ENCODE measurements at places on chromosomes 3 and 15.

GRCh38 chr3:63807961-63808565 lies 11.0 kb upstream of the C3orf49 start:
- peak; percentile 48 for DNase-seq

- no peak for DNase-seq
These were observed 59.9 kb upstream of the DGKG start for GRCh38 chr3:186421946-186422345.

DNA sequence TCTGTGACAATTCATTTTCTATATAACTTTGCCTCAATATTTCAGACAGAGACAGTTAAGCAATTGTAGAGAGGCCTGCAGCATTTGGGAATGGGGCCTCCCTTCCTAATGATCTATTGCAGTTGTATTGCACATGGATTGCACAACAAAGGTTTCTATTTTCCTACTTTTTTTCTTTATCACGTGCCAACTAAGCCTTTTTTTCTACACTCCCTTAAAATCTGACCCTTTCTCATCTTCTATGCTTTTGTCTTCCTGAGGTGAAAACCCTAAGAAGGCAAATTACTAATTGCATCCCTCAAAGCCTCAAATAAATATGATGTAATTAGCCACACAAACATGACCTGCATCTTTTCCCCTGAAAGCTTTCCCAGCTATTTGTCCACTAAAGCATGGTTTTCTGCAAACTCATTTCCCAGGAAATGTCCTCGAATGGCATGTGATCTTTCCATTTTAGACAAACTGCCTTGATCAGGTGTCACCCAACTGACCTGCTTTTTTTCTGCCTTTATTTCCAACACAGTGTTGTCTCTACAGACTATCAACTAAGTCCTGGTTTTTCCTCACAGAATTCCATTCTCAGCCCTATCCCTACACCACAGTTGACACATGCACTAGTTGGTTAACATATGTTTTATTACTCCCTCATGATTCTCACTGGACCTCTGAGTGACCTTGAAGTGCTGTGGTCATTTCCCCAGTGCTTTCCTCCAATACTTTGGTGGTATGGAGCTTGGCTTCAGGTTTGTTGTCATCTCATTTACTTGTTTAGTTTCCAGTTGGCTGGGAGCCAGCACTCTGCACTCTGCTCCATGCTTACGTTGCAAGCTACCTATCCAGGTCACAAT lies 31.9 kb upstream of the TSC22D2 start:
- peak; percentile 6 for DNase-seq

DNA sequence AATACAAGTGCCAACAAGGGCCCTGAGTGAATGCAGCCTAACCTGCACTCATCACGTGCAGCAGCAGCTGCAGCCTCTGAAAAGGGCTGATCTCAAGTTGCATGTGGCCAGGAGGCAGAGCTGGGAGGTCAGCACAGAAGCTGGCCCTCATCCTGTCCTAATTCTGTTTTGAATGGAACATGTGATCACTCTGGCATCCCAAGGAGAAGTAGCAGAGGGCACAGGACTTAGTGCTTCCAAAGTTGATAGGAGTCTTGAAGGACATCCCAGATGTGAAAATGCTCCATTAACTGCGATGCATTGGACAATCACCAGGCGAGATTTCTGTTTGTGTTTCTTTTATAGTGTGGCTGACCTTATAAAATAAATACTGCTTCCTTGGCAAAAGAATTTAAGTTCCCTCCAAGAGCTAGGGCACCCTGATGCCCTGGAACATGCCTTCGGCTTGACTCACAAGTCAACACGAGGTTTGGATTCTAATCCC lies 31.6 kb upstream of the STAG1 start:
- no peak for DNase-seq

GRCh38 chr3:83523470-83524073 lies 1435.2 kb upstream of the CADM2 start:
- peak; percentile 79 for DNase-seq

GRCh38 chr3:155102329-155102728 lies 22.2 kb downstream of the MME start:
- no peak for DNase-seq

GRCh38 chr3:42169579-42170120 lies 78.5 kb downstream of the TRAK1 start:
- peak; percentile 49 for DNase-seq

GRCh38 chr3:46934498-46935167 lies 41.9 kb downstream of the CCDC12 start:
- DNase-seq, result peak; percentile 59

GRCh38 chr3:122365073-122365472 lies 18.0 kb downstream of the MIX23 start:
- no peak for DNase-seq

DNA sequence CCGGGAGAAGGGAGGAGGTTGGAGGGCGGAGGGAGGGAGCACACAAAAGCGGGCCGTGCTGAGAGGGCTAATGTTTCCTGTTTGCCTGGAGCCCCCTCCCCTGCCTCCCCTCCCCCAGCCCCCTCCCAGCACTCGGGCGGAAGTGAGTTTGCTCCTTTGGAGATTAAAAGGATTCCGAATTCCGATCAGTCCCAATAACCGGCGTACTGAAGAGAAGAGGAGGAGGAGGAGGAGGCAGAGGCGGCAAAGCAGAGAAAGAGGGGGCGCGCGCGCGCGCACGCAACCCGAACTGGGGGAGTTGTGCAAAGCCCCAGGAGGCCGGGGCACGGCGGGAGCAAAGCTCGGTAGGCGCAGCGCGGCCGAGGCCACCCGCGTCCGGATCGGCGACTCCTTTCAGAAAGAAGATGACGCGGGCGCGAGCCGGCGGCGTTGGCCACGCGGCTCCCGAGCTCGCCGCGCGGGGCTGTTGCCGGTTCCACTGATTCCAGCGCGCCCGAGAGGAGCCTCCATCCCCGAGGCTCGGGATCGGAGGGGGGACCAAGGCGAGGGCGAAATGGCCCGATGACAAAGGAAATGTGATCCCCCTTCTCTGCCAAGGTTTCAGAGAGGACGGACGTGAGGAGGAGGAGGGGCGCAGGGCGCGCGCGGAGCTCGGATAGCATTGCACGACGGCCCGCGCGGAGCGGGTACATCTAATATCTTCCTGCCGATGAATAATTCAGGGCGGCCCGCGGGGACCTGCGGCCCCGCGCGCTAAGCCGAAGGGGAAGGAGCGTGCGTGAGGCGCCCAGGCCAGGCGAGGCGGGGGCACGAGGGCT lies 1.1 kb upstream of the TRIM71 start:
- peak; percentile 45 for DNase-seq

DNA sequence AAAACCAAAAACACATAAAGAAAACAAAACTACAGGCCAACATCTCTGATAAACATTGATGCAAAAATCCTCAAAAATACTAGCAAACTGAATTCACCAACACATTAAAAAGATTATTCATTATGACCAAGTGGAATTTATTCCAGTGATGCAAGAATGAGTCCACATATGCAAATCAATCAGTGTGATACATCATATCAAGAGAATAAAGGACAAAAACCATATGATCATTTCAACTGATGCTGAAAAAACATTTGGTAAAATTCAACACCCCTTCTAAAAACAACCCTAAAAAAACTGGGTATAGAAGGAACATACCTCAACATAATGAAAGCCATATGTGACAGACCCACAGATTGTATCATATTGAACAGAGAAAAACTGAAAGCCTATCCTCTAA lies 265.6 kb upstream of the DCBLD2 start:
- no peak for DNase-seq

DNA sequence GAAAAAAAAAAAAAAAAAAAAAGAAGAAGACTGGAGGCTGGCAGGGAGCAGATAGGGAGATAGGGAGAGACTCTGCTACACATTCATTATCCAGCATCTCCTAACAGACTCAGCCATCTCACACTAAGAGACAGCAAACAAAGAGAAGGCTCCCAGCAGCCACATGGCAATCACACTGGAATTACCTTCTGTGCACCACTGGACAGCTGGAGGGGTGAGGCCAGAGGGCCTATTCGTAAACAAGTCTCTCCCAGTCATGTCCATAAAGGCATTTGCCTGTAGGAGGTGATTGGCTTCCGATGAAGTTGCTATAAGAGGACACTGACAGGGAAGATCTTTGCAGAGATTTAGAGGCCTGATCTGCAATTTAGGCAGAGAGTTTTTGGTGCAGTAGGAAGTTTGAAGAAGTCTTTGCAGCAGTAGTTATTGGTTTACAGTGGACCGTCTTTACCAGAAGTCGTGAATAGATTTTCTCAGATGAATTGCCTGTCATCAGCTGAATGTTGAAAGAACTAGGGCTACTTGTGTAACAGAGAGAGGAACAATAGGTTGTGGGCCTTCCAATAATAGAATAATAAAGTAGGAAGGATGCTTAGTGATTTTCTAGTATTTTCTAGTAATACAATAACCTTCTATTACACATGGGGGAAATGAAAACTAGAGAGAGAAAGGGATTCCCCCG lies 89.7 kb downstream of the TP63 start:
- no peak for DNase-seq

- peak; percentile 18 for DNase-seq
These were observed 76.0 kb upstream of the HACD2 start for GRCh38 chr3:123660900-123661299.

DNA sequence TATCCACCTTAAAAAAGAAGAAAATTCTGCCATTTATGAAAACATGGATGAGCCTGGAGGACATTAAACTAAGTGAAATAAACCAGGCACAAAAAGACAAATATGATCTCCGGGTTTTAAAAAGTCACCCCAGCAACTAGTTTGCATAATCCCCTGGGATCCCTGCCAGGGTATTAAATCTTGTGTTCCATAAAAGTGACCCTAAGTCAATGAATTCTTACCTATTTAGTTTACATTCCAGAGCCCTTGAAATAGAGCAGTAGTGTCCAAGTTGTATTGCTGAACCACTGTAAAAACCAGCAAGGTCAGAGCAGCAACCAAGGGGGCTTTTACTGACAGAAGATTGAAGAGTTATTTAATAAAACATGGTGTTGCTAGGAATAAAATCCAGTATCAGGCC lies 716.8 kb upstream of the BCHE start:
- DNase-seq, result no peak

GRCh38 chr15:75076277-75076676 lies 52.9 kb downstream of the PPCDC start:
- no peak for DNase-seq

DNA sequence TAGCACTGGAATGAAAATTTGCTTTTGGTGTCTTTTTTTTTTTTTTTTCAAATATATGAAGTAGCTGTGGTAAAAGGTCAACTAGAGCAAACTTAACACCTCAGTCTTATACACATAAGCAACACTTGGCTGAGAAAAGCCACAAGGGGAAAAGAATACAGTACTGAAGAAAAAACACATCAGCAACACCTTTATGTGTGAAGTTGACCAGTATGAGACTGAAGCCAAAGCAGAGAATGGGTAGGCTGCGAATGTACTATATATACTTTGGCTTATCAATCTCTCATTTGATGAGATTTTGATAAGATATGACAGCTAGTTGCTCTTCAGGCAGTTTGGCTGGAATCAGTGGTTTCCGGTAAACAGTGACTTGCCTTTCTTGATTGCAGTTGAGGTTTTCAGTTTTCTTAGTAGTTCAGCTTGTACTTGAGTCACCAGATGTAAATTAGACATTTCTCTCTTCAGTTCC lies 22.0 kb upstream of the ZCWPW2 start:
- peak; percentile 73 for DNase-seq

DNA sequence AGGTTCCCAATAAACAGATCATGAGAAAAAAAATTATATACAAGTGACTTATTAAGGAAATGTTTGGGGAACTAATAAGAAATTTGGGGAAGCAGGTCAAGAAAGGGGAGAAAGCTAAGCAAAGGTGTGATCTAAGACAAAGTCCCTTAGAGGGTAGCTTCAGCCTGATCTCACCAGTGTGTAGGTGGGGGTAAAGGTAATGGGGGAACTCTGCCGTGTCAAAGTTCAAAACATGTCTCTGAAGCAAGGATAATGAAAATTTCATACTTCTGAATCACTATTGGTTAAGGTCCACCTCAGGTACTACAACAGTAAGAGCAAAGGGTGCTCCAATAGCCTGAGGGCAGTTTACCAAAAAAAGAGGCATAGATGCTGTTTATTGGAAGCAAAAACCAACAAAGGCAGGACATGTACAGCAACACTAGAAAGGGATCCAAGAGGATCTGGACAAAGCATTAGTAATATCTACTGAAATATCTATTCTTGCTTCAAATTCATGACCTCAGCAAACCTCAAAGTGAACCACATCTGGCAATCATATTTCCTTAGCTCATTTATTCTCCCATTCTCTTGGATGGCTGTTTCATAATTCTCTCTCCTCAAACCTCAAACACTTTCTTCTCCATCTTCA lies 6.9 kb downstream of the ACAD11 start:
- no peak for DNase-seq

- no peak for DNase-seq
These were observed 49.6 kb downstream of the NPTN start for GRCh38 chr15:73583544-73583943.

- no peak for DNase-seq
These were observed 575.5 kb upstream of the KCNMB2 start for GRCh38 chr3:177960722-177961121.

DNA sequence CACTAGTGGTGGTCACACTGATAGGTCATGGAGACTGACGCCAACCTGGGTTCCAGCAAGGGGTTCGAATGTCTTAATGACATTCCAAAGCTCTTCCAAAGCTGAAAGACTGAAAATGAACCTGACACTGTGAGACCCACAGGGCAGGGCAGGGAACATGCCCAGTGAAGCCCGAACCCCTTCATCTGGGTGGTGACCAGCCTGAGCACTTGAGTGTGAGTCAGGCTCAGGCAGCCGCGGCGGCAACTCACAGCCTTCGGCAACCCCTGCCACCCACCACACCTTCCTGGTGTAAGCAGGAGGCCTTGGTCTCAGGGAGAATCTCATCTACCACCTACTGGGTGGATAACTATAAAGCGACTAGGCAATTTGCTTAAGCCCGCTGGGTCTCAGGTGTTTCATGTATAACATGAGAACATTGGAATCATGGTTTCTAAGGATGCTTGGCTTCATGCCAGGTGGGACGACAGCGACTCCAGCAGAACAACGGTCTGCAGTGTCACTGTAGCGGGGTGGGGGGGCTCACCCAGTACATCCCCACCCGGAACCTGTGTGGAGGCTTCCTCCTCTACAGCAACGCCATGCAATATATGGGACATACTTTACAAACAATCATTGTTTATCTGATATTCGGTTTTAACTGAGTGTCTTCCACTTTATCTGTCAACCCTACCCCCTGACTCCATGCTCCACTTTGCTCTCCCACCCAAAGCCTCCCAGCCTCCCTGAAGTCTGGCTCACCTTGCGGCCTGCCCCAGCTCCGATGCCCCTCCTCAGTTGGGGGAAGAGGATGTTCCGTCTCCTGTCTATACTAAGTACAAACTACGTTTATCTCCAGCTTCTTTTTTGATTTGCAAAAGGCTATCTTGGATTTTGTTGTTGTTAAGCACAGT lies 125.0 kb upstream of the MEF2A start:
- no peak for DNase-seq

- peak; percentile 66 for DNase-seq
These were observed 39.4 kb downstream of the CD200 start for GRCh38 chr3:112372396-112372795.
